Pulmonary artery endothelial cell (primary cell): ENCODE measurements at places on chromosomes 1 and 21. TPM values are rescaled to one million over a fixed set of nuclear protein-coding genes. Genes with fewer than 3 reads are reported as not detected.

Gene INAVA
- total RNA-seq, result not detected in 2 replicates

- no peak for DNase-seq
Observed at GRCh38 chr1:200302192-200302920, 107.5 kb downstream of the ZNF281 start.

DNA sequence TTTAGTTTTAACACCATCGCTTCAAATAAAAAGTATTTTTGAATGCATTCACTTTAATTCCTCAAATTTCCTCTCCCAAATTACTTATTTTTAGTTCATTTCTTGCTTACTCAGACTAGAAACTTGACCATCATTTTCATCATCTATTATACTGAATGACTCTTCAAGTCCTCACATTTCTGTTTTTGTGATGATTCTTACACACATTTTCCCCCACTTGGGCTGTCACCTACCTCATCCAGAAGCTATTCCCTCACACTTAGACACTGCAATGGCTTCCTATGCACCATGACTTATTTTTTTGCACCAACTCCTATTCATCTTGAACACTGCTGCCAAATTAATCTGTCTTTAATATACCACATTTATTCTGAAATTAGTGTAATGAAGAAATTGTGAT lies 239.6 kb upstream of the DUSP10 start:
- DNase-seq, result no peak

GRCh38 chr1:233620065-233620464 lies 6.2 kb downstream of the KCNK1 start:
- DNase-seq, result no peak

DNA sequence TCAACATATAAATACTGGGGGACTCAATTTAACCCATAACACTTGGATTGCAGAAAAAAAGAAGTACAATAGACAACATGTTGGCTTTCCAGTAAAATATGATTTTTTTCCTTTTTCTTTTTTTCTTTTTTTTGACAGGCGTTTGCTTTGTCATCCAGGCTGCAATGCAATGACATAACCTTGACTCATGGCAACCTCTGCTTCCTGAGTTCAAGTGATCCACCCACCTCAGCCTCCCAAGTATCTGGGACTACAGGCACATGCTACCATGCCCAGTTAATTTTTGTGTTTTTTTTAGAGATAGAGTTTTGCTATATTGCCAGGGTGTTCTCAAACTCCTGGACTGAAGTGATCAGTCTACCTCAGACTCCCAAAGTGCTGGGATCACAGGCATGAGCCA lies 1512.0 kb upstream of the PRMT6 start:
- DNase-seq, result no peak

DNA sequence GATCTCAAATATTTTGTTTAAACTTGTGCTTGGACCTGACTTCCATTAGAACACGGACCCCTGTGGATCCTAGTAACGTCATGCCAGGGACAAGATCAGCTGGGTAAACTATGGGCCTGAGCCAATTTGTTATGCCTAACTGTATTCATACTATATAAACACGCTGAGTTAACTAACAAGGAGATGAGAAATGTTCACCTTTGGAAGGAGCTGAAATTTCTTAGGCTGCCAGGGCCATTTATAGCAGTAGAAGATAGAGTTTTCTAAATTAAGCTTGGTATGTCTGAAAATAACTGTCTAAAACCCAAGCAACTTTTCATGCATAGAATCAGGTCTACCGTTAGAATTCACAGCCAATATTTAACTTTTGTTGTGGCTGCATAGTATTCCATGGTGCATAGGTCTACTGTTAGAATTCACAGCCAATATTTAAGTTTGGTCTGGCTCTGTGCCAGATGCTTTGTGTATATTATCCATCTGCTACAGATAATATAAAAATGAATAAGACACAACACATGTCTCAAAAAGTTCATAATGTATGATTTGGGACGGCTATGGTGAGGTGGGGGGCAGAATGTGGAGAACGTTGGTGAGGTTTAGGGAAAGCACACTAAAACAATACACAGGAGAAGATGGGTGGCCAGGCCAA lies 61.5 kb downstream of the NMNAT2 start:
- no peak for DNase-seq

- no peak for DNase-seq
Observed at GRCh38 chr21:36472377-36472776, 7.5 kb downstream of the CLDN14 start.

- no peak for DNase-seq
Observed at GRCh38 chr1:29853716-29854330, 617.5 kb downstream of the PTPRU start.

GRCh38 chr1:38454749-38455441 lies 404.7 kb downstream of the RRAGC start:
- no peak for DNase-seq

GRCh38 chr1:17258758-17259130 lies 9.8 kb downstream of the PADI3 start:
- no peak for DNase-seq

- no peak for DNase-seq
Observed at GRCh38 chr1:181101581-181102226, 13.2 kb downstream of the IER5 start.

DNA sequence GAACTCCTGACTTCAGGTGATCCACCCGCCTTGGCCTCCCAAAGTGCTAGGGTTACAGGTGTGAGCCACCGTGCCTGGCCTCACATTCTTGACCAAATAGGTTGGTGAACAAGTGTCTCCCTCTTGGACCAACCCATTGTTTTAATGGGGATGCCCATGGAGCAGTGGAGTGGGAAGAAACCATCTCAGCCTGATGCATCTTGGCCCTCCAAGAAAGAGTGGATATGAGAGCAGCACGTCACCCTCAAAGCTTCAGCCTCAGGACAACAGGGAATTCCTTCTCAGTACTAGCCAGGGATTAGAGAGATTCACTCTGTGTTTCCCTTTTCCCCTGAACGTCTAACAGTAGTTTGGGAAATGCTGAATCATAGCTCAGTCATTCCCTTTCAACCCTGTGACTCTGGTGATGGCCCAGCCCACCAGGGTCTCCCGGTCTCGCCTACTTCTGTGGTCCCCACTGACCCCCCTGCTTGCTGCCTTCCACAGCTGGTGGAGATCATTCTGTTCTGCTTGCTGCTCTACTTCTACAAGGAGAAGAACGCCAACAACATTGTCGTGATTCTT lies 37.4 kb downstream of the NIPAL3 start:
- no peak for DNase-seq

Gene NENF
- total RNA-seq, result 19.9 and 23.3 TPM in 2 replicates

DNA sequence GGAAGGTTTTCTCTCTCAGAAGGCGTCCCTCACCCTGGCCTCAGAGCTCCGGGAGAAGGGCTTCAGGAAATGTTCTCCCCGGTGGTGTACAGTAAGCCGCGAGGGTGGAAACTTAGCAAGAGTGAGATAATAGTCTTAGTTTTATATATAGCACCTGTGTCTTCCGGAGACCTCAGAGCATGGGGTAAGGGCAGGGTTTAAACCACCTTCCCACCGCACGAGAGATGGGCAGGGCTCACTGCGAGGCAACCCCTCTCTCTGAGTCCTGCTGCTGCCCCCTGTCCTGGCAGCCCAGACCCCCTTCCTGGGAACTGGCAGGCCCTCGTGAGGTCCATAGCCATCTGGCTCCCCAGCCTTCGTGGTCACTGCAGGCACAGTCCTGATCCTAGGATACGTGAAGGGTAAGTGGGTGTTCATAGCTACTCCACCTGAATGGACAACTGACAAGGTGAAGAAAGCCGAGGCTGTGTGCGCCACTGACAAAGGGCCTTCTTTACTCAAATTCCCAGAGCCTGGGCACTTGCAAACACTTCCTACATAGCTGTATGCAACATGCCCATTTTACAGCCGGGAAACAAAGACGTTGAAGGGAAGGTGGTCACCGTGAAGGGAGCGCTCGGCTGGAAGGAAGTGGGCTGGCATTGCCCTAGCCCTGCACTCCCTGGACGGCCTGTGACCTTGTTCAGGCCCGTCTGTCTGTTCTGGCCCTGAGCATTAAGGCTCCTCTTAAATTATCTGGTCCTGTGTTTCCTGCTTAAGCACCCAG lies 26.9 kb downstream of the ITPKB start:
- DNase-seq, result no peak

DNA sequence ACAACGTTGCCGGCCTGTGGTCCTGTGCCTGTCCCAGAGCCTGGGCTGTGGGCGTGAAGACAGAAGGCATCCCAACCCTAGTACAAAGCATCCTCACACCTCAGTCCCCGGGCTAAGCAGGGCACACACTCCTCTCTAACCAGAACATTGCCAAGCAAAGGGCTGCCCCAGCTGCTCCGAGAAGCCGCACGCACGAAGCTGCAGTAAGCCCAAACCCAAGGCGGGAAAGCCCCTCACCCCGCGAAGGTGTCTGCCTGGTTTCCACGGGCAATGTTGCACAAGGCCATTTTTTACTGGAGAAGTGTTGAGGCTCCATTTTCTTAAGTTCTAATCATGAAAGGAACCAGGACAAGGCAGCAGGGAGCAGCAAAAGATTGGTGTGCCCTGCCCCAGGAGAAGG lies 519.0 kb downstream of the NPHP4 start:
- DNase-seq, result no peak

GRCh38 chr1:8329439-8329838 lies 11.5 kb downstream of the SLC45A1 start:
- DNase-seq, result no peak

- DNase-seq, result no peak
Observed at GRCh38 chr1:162134646-162135045, 65.2 kb downstream of the NOS1AP start.

- no peak for DNase-seq
Observed at GRCh38 chr1:220498188-220498587, 29.7 kb upstream of the MARK1 start.

- no peak for DNase-seq
Observed at GRCh38 chr1:68873144-68873543, 376.3 kb upstream of the DEPDC1 start.

Gene HUNK
- not detected in 2 replicates for total RNA-seq

Gene DAP3
- 56.5 and 58.7 TPM in 2 replicates for total RNA-seq

DNA sequence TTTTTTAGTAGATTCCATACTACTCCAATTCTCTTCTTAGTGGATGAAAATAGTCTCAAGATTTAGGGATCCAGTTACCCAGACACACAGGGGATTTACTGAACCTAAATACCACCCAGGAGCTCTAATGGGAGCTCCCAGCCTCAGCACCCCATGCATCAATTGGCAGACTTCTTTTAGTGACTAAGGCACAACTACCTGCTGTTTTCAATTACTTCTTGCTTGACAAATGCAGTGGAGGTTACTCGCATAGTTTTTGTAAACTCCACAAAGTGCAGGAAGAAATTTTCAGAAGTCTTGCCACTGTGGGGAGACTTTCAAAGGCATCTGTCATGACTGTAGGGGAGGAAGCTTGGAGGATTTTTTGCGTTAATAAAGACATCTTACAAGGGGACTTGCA lies 35.5 kb upstream of the MAP10 start:
- no peak for DNase-seq

GRCh38 chr21:9756677-9757076 lies 764.7 kb upstream of the TPTE start:
- DNase-seq, result no peak
